ENCODE measurements at places on chromosomes 7 and 10.

DNA sequence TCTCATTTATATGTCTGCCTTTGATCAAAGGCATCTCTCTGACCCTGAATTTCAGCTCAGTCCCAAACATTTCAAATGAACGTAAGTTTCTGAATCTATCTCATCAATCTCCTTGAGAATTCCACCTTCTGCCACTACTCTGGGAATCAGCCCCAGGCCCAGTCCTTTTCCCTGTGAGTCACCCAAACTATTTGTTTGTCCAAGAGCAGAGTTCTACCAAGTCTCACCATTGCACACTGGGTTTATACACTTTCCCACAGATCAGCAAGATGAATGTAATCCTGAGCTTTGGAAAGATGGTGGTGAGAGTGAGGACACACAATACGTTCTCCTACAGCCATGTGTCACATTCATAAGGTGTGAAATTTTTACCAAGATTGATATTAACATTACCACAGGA is 251.3 kb upstream of the VWC2 start:
- DNase-seq: no peak

GRCh38 chr7:2411815-2412586 is 8.6 kb downstream of the CHST12 start:
- no peak for DNase-seq

GRCh38 chr7:105149827-105150226 is 135.8 kb downstream of the KMT2E start:
- no peak for DNase-seq

DNA sequence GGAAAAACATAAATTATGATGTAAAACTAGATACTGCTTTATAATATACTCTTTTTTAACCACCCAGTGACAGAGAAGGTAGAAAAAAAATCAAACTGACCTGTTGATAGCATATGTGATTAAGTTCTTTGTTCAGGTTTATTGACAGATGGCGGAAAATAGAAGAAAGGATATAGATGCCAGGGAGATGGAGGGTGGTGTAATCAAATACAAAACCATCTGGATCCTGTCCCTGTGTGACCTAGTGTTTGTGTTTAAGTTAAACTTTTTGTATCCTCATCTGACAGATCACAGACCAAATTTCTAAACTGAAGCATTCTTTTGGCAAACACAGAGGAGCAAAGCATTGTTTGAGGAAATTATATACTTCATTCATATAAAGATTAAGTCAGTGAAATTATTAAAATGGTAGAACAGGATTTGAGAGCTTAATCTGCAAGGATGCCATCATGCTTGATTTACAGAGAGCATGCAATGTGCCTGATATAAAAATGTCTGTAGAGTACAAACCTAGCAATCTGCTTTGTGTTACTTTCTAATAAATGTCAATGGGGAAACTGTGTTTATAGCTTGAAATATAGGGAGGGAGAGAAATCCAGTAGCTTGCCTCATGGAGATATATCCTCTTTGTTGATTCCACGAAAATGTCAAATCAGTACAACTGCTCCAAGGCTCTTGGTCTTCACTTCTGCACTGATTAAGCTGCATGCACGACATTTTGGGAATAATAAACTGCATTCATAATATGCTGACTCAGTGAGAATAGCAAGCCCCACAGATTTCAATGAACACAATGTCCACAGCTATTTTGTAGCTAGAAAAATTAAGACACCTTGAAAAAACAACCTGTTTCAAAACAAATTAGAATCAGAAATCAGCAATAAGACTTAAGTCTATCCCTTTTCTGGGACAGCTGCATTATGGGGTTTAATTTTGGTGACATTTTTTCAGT is 39.0 kb downstream of the SEM1 start:
- DNase-seq: no peak

DNA sequence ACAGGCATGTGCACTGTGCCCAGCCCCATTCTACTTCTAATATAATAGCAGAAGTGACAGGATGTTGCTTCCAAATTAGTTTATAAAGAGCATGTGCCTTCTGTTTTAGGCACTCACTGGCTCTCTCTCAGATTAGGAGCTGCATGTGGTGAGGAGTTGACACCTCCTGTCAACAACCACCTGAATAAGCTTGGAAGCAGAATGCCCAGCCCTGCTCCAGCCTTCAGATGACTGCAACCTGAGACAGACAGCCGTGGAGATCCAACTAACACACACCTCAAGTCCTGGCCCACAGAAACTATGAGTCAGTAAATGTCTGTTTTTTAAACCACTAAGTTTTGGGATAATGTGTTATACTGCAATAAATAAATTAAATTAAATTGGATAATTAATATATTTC is 54.5 kb downstream of the PARD3 start:
- DNase-seq: no peak
